Activated CD4-positive, alpha-beta memory T cell treated with anti-CD3 and anti-CD28 coated beads for 36 hours (primary cell): ENCODE measurements at places on chromosomes 5 and 9.
A peak's percentile ranks its signal among the peaks of the same experiment; 100 is the strongest.

DNA sequence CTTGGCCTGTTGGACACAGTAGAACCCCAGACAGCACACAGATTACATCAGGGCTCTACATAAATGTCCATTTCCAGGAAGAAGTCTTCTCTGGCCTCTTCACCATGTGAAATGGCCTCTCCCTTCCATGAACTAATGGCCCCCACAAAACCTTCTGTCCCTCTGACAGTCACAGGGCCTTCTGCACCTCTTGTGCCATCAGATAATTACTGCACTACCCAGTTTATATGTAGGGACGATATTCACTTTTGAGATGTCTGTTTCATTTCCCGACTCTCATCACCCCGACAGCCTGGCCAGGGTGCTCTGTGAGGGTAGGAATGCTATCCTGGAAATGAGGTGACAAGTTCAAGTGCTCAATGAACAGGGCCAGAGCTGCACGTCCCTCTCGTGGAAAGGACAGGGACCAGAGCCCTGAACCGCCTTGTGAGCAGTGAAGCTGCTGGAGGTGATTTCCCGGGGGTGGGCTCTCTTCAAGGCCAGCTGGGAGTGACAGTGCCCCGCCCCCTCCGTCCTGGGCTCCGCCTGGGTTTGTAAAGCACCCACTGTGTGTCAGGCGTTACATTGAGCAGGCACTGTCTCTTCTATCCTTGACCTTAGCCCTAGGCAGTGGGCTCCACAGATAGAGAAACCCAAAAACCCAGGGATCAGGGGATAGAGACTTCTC, 3.0 kb upstream of the FAM78A start:
- DNase-seq = no peak

DNA sequence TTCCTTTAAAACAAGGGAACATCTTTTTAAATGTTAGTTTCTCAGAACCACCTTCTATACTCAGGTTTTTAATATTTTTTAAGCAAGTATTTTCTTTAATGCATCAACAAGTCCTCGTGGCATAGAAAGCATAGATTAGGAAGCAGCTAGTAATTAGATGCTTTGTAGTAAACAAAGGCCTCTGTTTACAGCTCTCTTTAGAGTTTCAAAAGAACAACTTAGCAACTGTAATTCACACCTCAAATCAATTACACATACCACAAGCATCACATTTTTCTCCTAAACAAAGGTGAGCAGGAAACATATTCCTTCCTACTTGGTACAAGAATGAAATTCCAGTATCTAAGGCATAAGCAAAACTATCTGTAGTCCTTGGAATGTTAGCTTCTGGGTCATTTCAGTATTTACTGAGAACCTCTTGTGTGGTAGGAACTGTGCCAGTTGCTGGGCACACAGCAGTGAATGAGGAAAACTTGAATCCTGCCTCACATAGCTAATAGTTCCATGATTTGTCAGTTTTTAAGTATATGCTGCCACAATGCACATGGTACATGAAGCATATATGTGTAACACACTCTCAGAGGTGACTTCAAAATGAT, 249.1 kb downstream of the CEMIP2 start:
- no peak for DNase-seq

- peak; percentile 77 for DNase-seq
These were observed 36.6 kb downstream of the SEMA4D start for GRCh38 chr9:89461265-89461664.

GRCh38 chr9:99193466-99193821, 28.3 kb downstream of the ALG2 start:
- DNase-seq = no peak

DNA sequence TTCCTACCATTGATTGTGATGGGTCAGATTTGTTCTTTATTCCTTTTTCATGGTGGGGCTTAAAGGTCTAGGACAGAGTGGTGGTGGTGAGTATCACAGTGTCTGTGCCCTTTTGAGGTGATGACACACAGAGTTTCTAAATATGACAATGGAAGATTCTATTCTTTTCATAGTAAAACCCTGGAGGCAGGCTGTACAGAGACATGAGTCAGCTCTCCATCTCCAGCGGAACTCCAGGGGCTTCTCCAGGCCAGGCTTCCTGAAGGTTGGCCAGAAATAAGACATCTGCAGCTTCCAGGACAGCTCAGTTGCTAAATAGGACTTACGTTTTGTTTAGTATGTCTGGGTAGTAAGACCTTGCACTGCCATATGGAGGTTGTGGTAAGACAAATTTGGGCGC, 229.5 kb downstream of the CD180 start:
- DNase-seq = no peak

DNA sequence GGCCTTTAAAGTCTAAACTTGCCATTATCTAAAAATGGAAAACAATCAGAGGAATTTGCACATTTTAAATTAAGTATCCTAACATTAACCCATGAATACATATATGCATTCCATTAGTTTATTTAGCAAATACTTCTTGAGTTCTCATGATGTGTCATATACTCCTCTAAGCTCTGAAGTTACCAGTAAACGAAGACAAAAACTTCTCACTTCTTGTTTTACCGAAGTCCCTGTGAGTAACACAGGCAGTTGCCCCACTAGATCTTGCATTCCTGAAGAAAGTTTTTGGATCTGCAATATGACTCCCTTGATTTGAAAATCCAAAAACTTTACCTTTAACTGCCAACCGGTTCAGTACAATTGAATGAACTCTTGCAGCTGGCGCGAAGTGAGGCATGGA, 439.0 kb upstream of the MPDZ start:
- DNase-seq = no peak

- peak; percentile 56 for DNase-seq
These were observed 83.4 kb downstream of the SH3PXD2B start for GRCh38 chr5:172370648-172371545.

DNA sequence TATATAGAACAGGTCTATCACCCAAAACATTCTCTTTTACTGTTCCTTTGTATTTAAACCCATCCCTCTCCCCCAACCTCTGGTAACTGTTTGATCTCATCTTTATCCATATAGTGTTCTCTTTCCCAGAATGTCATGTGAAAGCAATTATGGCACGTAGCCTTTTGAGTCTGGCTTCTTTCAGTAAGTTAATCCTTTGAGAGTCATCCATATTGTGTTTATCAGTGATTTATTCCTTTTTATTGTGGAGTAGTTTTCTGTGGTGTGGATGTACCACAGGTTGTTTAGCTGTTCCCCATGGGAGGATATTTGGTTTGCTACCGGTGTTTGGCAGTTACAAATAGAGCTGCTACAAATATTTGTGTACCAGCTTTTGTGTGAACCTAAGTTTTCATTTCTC, 38.0 kb downstream of the HMGXB3 start:
- no peak for DNase-seq

DNA sequence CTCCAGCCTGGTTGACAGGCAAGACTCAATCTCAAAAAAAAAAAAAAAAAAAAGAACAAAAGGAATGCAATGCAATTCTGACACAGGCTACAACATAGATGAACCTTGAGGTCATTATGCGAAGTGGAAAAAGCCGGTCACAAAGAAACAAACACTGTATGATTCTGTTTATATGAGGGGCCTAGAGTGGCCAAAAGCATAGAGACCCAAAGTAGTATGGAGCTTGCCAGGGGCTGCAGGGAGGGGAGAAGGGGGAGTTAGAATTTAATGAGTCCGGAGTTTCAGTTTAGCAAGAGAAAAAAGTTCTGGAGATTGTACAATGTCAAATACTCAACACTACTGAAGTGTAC, 33.2 kb upstream of the ASS1 start:
- DNase-seq = no peak

DNA sequence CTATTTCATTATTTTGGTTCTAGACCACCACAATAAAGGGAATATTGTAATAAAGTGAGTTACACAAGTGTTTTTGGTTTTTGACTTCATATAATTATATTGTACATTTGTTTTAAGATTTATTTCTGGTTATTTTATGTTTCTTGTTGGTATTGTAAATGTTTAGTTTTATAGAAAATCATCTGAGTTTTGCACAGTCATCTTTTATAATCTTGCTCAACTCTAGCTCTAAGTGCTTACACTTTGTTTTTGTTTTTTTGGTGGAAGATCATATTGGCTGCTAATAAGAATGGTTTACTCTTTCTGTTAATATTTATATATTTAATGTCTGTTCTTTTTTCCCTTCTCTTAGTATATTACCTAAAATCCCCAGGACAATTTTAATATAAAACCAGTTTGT, 135.0 kb downstream of the CNTLN start:
- no peak for DNase-seq

- no peak for DNase-seq
These were observed 478.4 kb downstream of the ACTL7B start for GRCh38 chr9:108377382-108377781.

DNA sequence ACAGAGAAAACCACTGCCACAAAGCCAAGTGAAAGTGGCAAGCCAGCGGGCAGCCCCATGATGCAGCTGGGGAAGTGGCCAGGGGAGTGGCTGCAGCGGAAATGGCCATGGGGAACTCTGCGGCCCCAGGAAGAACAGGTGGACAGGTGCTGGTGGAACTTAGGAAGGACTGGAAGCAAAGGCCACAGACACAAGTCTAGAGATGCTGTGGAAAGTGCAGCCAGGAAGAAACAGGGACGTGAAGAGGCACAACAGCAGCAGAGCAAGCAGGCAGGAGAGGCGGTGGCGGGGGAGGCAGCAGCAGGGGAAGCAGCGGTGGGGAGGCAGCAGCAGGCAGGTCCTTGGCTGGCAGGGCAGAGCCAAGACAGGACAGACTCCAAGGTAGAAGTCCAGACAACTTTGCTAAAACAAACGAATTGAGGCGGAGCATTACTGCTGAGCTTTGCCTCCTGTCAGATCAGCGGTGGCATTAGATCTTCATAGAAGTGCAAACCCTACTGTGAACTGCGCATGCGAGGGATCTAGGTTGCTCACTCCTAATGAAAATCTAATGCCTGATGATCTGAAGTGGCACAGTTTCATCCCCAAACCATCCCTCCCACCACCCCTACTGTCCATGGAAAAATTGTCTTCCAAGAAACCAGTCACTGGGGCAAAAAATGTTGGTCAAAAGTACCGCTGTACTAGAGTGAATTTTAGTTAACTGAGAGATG, 11.8 kb downstream of the SURF6 start:
- no peak for DNase-seq

DNA sequence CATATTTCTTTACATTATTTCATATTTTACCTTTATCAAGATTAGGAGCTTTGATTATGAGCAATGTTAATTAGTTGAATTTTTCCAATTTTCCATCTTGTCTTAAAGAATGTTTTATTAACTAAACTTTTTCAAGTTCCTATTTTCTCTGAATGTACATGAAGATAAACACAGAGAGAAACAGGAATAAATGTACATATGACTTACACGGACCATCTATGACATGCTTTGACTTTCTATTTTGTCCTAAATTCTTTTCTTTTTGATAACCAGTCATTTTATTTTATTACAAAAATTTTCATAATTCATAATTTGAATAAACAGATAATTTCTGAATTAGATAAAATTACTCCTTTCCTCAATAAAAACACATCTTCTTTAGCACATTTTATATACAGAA, 1038.8 kb upstream of the ARRDC3 start:
- no peak for DNase-seq

DNA sequence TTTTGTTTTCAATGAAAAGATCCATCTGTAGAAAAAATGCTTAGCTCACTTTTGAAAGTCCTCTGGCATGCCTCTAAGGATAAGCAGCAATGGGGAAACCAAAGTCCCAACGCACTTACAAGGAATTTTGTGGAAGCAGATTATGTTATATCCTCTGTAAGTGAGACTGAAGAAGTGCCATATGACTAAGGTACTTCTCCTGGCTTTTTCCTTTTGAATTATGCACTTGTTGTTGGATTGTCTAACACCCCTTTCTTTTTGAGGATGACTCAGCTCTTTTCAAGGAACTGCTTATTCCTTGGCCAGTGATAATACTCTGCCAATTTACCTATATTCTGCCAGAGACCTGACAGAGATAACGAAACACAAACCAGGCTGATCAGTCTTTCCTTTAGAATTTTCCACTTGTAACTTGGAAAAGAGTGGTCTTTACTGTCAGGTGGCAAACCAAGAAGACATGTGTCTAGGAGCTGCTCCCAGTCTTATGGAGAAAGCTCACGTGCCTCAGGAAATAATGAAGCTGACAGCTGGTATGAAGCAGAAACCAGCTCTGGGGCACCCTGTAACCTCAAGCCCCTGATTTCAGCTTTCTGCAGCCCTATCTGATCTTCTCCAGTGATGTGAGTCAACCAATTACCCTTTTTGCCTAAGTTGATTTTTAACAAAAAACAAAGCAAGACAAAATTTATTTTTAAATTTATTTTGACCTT, 290.8 kb upstream of the FBXL7 start:
- DNase-seq = no peak

GRCh38 chr5:53343187-53343586, 137.2 kb upstream of the FST start:
- DNase-seq = no peak

- DNase-seq = no peak
These were observed 108.5 kb downstream of the NFIB start for GRCh38 chr9:14205463-14205862.

- DNase-seq = no peak
These were observed 252.9 kb downstream of the MLLT3 start for GRCh38 chr9:20369391-20369790.

GRCh38 chr5:80069251-80069800, 34.2 kb downstream of the THBS4 start:
- no peak for DNase-seq

DNA sequence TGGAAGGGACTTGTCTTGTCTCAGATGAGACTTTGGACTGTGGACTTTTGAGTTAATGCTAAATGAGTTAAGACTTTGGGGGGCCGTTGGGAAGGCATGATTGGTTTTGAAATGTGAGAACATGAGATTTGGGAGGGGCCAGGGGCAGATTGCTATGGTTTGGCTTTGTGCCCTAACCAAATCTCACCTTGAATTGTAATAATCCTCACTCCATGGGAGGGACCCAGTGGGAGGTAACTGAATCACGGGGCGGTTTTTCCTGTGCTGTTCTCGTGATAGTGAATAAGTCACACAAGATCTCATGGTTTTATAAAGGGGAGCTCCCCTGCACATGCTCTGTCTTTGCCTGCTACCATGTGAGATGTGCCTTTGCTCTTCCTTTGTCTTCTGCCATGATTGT, 72.1 kb downstream of the RAI14 start:
- no peak for DNase-seq

DNA sequence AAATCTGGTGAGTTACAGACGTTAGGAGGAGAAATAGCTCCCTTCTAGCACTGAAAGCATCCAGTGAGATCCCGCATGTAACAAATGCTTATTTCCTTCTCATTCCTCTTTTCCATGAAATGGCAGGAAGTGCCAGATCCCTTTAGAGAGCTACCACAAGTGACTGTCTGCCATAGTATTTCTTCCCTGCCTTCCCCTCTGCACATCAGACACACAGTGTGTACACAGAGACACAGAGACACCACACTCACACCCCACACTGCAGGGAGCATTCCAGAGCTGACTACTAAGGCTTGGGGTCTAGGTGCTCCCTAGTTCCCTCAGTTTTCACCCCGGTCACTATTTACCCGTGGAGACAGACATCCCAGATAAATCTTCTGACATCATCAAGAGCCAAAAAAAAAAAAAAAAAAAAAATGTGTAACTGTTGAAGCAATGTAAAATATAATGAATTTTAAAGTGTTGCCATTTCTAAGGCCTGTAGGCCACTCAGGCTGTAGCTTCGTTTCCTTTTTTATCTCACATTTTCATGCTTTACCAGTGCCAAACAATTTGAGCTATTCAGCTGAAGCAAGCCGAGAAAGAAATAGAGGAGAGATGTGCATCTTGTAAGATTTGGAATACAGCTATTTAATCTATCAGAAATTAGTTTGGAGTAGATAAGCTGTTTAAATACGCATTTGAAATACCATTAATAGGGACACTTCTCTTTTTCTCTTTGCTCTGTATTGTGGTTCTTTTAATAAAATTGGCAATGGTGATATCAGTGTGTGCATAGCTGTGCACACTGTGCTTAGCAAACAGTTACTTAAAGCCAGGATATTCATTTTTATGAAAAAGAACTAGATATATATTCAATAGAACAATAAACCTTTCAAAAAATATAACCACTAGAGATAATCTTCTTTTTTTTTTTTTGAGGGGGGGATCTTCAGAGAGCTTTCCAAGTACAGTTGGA, 405.5 kb downstream of the PDE4D start:
- no peak for DNase-seq
